ENCODE measurements at places on chromosomes 16 and 17.

DNA sequence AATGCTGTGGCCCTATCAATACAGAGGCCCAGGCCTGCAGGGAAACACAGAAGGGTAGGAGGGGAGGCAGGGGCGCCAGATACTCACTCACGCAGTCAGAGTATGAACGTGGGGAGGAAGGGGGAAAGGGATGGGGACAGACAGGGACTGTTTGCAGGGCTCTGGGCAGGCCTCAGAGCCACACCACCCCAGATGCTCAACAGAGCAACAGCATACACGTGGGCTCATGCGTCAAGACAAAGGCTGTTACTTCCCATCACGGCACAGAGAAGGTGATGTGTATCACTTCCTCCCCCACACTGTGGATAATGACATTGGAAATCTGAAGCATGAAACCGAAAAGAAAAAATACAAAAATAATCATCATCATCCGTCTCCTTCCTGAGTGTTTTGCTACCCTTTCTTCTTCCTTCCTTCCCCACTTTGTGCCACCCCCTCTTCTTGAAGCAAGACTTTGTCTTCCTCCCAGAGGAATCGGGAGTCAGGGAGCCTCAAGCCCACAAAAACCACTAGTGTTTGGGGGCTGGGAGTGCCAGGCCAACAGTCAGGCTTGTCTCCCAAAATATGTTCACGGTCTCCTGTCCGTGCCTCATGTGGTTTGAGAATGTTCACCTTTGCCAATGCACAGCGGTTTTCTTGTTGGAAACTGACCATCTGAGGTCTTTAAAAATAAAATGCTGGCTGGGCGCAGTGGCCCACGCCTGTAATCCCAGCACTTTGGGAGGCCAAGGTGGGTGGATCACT lies 20.1 kb downstream of the SLC39A11 start:
- DNase-seq, result no peak

- no peak for DNase-seq
These were observed 51.0 kb upstream of the GPRC5B start for GRCh38 chr16:19935694-19936093.

DNA sequence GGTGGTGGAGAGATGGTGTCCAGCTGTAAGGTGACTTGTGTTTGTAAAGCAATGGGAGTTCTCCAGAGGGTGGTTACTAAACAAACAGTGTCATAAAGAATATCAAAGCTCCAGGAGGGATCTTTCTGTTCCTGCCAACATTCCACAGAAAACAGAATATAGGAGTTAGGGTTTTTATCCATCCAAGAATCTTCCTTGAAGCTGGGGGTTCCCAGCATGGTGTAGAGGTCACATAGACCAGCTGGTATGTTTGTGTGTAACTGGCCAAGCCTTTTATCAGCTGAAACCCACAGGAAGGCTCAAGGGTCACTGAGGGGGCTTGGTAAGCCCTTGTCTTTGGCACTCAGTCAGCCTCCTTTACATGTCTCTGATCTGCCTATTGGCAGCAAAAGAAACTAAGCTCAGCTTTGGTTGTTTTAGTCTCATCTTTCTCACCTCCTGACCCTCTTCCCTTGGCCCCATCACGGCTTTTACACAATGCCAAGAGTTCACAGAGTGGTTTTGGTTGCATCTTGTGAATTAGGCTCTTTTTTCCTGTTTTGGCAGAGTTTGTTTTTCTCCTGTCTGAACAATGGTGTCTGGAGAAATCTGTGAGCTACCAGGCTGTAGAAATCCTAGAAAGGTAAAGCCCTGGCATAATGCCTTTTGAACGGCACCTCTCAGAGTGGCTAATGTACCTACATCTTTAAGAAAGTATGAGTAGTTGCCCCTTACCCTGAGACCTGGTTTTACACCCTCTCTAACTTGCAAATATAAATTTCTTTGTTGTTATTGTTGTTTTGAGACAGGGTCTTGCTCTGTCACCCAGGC lies 4.6 kb downstream of the CNTD1 start:
- no peak for DNase-seq

DNA sequence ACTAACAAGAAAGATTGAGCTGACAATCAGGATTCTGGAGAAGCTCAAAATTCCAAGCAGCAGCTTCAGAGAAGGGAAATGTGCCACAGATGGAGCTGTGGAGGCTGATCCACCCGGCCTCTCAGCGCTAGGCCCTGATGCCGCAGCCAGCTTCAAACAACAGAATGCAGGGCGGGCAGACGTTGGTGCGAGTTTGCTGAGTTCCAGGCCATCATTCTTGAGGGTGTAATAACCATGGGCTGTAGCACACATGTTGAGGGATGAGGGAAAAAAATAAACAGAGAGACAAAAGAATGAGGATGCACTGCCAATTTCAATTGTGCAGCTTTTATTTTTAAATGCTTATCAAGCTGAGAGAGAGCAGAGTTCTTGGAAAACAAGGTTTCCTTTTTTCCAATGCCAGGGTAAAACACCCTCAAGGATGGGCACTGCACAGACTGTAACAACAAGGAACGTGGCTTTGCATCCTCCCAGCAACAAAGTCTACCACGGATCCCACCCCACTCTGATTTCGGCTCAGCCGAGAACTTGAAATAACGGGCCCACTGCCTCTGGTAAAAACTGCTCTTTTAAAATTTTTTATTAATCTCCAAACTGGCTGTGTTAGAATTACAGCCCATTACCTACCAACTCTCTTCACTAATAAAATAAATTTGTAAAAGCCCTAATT lies 90.2 kb downstream of the SMG6 start:
- DNase-seq, result no peak

DNA sequence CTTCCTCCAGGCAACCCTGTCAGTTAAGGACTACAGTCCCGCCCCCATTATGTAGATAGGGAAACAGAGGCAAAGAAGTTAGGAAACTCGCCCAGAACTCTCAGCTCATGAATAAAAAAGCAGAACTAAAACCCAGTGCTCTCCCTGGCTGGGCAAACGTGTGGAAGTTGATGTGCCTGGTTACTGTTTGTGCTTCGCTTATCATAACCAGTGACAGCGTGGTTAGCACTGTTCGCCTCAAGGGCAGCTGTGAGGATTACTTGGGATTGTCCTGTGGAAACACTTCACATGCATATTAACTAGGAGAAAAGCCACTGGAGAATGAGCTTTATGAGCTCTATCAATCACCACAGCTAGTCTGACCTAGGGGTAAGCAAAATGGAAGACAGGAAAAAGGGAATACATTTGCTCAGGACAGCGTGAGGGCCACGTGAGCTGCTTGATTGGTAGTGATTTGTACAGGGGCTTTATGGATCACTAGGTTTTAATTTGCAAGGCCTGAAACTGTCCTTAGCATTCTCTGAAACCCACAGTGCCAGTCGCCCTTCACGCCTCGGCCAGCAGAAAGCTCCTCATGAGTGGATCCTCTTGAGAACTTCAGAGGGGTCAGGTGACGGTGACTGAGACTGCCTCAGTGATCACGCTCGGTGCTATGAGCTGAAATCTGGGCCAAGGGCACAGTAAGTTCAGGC lies 19.9 kb downstream of the CYB5D2 start:
- no peak for DNase-seq

GRCh38 chr17:59027750-59028149 lies 78.9 kb downstream of the TRIM37 start:
- DNase-seq, result no peak

- no peak for DNase-seq
These were observed 5.0 kb upstream of the PRR14 start for GRCh38 chr16:30645727-30646126.

DNA sequence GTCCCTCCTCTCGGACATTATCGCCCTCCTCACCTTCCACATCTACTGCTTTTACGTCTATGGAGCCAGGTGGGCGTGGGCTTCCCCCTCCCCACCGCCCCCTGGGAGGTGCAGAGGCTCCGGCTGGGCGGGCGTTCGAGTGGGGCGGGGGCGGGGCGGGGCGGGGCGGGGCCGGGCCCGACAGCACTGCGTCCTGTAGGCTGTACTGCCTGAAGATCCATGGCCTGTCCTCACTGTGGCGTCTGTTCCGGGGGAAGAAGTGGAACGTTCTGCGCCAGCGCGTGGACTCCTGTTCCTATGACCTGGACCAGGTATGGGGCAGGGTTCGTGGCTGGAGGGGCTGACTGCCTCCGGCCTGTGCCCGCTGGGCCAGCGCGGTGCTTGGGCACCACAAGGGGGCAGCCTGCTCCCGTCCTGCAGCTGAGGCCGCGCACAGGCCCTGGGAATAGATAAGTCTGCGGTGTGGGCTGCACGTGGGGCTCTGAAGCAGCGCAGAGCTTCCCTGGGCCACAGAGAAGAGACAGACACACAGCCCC lies 9.2 kb downstream of the PIGQ start:
- DNase-seq, result no peak

- DNase-seq, result peak; percentile 36
These were observed 6.8 kb upstream of the ITGAD start for GRCh38 chr16:31386157-31386984.

DNA sequence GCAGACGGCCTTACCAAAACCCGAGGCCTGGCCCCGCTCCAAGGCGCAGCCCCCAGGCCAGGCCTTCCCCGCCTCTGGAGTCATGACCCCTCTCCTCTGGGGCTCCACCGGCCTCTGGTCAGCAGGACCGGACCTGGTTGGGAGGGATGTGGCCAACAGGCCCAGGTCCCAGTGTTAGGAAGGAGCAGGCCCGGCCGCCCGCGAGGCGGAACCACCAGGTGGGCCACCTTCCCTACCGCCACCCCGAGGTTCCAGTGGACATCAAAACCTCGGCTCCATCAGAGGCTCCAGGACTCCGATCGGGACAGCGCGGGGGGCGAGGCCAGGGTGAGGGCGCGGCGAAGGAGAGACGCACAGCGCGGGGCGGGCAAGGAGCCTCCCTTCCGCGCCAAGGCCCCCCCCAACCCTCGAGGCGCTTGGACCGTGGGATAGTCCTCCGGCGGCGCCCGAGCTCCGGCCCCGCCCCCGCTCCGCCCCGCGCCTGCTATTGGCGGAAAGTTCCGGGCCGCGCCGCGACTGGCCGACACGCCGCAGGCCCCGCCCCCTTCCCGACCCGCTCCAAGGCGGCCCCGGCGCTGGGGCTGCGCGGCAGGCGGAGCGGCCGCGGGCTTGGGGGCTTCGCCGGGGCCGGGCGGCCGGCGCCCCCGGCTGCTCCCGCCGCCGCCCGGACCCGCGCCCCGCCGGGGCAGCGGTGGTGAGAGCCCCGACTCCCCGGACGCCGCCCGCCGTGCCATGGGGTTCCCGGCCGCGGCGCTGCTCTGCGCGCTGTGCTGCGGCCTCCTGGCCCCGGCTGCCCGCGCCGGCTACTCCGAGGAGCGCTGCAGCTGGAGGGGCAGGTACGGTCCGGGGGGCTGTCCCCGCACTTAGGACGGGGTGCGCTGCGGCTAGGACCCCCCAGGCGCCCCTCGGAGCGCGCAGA lies at the start of gene METRN:
TSS of gene METRN (plus strand) at position 561 of the 919 bp plus-strand sequence. CDS start at position 733, 172 bp downstream.
- no peak for DNase-seq

DNA sequence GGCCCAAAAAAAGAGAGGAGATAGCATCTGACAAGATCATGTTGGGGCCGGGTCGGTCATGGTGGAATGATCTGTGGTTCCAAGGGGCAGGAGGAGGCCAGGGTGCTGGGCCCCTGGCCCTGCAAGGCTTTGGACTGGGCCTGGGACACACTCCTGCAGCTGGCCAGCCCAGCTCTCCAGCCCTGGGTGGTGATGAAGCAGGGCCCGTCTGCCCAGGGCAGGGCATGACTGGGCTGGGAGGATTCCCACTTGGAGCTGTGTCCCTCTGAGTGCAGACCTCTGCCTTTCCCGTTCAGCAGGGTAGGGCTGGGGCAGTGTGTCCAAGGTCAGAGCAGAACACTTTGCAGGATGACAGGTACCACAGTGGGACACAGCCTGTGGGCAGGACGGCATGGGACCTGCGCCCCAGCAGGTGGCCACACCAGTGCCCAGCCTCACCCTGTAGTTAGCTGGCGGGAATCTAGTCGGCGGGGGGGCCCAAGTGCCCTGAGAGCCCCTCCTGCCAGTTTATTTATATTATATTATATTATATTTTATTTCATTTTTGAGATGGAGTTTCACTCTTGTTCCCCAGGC lies 27.6 kb upstream of the MYO15B start:
- DNase-seq, result no peak

All from non-pigmented ciliary epithelial cell (primary cell).